ENCODE measurements at places on chromosomes 13 and 19.

DNA sequence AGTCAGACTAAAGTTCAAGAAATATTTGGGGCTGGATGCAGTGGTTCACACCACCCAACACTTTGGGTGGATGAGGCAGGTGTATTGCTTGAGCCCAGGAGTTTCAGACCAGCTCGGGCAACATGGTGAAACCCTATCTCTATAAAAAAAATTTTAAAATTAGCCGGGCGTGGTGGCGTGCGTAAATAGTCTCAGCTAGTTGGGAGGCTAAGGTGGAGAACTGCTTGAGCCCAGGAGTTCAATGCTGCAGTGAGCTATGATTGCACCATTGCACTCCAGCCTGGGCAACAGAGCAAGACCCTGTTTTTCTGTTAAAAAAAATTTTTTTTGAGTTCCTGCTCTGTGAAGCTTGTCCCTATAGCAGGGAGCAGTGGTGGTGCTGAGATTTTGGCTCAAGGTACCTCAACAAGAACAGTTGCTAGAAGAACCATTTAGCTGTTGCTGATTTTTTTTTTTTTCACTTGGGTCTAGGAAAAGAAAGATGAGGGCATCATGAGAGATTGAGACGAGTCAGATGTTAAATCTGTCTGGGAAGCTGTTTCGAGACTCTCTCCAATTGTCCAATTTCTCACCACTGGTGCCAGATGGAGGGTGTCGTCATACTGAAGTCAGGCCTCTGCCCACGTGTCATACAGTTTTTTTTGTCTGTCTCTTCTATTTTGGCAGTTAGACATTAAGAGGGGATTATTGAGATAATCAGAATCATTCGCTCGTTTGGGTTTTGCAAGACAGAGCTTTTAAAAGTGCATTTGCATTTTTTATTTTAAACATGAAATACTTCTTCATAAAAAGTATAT, 3.7 kb downstream of the SLC25A42 start:
- no peak for DNase-seq

- DNase-seq: no peak
These were observed 311.8 kb downstream of the TSHZ3 start for GRCh38 chr19:31037286-31037980.

- DNase-seq: no peak
These were observed 6.4 kb upstream of the EPHX3 start for GRCh38 chr19:15238639-15239155.

DNA sequence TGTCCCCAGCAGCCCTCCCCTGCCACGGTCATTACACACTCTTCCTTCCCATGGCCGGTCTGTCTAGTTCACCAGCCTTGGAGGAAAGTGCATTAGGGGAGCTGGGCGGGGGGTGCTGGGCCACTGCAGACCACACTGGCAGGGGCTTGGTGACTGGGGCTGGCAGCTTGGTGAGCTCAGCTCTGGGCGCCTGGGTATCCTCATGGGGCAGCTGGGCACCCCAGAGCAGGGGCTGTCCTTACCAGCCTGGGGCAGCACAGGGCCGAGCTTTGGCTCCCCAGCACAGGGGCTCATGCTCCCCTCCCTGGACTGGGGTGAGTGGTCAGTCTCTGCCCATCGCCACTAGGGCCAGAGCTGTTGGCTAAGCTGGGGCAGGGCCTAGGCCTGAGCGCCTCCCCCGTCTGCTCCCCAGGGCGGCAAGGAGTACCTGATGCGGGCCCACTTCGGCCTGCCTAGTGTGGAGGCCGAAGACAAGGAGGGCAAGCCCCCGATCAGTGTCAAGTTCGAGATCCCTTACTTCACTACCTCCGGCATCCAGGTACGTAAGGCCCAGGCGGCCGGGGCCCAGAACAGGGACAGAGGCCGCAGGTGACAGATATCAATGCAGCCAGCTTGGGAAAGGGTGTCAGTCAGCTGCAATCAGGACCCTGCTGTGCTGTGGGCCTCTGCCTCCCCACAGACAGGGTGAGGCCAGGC, 35.5 kb downstream of the AP1M1 start:
- DNase-seq: no peak

DNA sequence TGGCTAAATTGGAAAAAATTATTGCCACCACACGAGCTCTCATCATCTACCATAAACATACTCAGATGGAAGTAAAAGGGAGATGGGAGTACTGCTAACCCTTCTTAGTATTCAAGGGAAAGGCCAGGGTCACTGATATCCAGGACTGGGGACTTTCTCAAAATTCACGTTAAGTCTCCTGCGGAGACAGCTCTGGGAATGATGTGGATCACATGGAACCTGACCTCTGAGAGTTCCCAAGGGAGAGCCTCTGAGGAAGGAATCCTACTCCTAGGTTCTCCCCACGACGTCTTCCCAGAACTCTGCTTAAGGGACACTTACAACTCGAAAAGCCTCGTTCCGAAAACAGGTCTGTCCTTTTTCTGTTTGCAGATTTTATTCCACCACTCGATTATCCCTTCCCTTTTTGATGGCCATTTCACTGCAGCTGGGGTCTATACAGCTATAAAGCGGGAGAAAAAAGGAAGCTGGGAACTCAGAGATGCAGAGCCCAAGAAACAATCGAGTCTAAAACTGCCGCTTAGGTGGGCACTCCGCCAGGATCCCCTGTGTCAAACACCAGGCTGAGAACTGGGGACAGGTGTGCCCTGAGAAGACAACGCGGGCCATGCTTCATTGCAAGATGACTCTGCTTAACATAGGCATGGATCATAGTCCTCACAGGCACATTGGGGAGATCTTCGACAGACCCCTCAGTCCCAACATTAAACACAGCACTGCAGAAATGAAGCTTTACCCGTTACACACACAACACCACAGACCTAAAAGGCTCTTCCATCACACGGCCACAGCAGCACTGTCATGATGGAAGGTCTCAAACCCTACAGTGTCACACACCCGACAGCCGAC, 823 bp upstream of the ZNF567 start:
- DNase-seq: no peak

GRCh38 chr13:113125506-113126264, 3.1 kb downstream of the F10 start:
- DNase-seq: no peak

DNA sequence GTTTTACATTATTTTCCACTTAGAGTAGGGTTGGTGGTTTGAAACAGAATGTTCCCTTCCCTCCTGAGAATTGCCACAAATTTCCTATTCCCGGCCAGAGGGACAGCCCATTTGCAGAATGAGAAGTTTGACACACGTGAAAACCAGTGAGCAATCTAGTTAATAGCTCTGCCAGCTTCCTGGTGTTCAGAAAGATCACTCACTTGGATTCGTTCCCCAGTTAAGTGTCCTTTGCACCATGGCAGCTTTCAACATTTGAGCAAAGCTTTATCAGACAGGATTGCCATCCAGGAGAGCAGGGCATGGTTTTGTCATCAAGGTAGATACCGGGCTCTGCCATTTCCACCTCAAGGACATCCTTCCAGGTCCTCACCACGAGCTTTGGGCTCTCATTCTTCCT, 28.2 kb downstream of the RASL11A start:
- no peak for DNase-seq

GRCh38 chr19:32720216-32720935, 809 bp downstream of the TDRD12 start:
- DNase-seq: no peak

- no peak for DNase-seq
These were observed 48.7 kb upstream of the ZNF835 start for GRCh38 chr19:56720281-56720680.

DNA sequence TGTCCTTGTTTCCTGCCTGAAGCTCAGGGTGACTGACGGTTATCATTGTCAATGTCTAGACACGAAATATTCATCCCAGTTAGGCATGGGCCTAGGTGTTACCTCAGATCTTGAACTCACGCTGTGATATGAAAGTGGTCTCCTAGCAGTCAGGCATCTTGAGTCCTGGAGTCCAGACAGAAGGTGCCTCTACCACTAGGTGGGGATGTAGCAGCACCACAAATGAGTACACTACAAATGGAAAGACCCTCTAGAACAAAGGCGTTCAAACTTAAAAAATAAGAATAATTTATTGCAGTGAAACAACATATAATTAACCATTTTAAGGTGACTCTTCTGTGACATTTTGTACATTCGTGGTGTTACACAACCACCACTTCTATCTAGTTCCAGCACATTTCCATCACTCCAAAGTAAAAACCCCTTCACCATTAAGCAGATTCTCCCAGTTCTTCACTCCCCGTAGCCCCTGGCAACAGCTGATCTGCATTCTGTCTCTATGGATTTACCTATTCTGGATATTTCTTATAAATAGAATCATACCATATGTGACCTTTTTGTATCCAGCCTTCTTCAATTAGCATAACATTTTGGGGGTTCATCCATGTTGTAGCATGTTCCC, 11.9 kb upstream of the FRY start:
- peak; percentile 50 for DNase-seq

DNA sequence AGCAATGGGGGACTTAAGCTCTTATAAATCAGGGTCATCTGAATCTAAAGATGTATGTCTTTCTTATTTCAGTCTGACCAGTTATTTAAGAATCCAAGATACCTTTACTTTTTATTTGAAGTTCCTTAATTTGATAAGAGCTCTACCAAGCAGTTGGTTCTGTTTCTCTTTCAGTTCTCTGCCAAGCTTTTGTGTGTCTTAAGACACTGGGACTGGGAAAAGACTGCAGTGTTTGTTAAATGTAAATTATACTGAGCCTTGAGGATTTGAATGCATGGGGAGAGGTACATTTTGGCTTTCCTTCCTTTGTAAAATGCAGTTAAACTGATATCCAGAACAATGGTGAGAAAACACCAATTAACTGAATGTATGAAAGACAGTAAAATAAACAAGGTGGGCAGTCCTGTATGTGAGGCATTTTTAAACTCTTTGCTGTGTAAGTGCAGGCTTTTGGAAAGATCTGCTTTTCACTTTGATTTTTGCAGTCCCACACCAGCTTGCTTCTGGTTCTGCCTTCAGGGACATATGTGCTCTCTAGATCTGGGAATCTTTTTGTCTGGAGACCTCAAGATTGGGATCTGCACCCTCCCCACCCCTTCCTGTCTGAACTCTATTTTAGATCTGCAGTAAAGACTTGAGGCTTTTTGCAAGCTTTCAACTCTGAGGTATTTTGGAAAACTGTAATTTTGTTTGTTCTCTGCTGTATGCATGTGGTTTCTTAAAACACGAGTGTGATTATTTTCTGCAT, 77.6 kb downstream of the LRCH1 start:
- DNase-seq: no peak
